ENCODE measurements at places on chromosomes 4 and X.

DNA sequence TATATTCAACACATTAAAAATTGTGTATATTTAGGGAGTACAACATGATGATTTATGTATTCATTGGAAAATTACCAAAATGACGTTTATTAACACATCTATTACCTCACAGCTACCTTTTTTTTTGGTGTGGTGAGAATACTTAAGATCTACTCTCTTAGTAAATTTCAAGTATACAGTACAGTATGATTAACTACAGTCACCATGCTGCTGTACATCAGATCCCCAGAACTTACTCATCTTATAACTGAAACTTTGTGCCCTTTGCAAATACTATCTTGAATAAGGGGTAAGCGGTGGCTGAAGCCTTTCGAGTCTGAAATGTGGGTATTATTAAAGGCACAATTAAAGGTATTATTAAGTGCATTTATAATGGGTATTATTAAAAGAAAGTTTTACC is 976 bp downstream of the PHKA1 start:
- no peak for DNase-seq

DNA sequence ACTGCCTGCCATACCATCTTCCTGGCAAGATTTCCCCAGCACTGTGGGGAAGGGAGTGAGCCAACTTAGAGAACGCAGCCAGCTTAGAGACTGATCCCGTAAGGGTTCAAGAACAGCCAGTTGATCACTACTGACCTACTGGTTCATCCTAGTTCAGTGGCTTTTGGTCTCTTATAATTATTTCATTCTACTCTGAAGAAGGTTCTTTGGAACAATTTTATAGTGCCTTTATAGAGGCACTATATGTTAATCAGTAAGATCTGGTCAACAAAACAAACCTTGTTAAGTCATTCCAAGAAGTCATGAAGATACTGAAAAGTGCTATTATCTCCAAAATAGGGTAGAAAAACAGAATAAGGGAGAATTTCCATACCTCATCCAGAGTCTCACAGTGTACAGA is 33.2 kb upstream of the ENPEP start:
- DNase-seq, result no peak

DNA sequence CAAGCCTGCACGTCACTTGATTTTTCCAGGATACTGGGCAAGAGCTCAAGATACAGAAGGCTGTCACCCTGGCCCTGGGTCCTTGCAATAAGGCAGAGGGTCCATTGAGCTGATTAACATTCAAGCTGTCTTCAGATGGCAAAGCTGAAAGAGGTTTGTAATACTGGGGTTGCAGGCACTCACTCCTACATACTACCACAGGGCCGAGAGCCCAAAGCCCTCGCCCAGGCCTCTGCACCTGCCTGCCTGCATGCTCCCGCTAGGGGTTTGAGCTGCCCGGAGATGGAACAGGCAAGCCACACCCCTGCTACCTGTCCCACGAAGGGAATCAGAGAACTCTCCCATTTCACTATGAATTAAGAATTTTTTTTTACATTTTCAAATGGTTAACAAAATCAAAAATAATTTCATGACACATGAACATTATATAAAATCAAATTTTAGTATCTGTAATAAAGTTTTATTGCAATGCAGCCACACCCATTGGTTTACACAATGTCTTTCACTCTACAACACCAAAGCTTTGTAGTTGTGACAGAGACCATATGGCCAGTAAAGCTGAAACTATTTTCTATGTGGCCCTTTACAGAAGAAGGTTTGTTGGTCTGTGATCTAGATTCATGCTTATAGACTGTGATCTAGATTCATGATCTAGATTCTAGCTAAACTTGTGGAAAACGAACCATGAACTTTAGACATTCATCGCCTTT is 530.4 kb upstream of the IGFBP7 start:
- no peak for DNase-seq

- DNase-seq, result no peak
Observed at GRCh38 chr4:75495476-75495875, 18.7 kb downstream of the RCHY1 start.

- DNase-seq, result no peak
Observed at GRCh38 chr4:121712001-121712651, 15.3 kb upstream of the ANXA5 start.

DNA sequence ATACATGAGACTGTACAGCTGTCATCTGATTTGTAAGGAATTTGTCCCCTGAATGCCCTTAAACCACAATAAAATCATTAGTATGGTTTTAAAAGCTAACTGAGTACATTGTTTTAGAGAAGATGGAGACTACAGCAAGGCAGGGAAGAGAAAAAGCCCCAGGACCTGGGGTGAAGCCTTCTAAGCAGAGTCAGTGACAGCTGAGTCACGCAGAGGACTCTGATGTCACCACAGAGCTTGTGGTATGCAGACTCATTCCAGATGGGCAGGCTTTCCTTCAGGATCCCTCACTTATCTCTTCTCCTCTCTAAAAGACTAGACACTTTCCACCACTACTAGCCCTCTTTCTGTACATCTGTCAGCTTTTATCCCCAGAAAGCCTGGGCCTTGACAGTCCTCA is 97.1 kb upstream of the ATOH1 start:
- no peak for DNase-seq

DNA sequence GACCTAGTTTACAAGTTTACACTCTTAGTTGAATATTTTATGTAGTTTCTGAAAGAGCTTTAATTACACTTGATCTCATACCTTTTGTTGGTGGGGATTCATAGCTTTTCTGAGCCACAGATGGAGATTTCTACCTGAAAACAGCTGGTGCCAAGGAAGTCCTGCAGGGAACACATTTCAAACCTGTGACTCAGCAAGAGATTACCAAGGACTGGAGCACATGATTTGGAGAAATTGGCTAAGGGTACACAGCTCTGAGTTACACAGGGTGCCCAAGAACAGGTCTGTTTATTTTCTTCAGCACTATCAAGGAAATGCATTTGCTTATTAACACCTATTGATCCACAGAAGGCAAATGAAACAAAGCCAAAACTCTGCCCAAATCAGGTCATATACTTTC is 691.5 kb downstream of the KCTD8 start:
- no peak for DNase-seq

- no peak for DNase-seq
Observed at GRCh38 chr4:83568062-83568461, 32.2 kb downstream of the GPAT3 start.

GRCh38 chrX:48802089-48802904 is 430 bp downstream of the HDAC6 start:
- peak; percentile 71 for DNase-seq

DNA sequence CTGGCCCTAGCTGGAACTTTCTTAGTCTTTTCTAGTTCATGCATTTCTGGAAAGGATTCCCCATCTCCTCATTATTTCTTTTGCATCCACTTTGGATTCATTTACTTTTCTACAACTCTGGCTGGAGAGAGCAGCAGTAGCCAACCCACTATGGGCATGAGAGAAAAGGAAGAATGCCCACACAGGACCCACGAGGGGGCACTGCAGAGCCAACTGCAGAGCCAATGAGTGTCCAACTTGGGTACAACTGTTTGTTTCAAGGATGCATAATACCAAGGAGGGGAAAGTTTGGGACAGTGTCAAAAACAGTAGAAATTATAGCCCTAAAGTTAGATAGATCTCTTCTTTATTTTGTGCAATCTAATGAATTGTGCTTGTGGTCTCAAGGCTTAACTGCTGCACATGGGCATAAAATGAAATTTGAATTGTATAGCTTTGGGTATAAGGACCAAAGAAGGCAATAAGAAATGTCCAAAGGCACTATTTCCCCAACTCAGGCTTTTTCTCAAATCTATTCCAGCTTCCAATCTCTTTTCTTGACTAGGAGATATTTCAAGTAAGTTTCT is 230.6 kb downstream of the NSUN7 start:
- no peak for DNase-seq

DNA sequence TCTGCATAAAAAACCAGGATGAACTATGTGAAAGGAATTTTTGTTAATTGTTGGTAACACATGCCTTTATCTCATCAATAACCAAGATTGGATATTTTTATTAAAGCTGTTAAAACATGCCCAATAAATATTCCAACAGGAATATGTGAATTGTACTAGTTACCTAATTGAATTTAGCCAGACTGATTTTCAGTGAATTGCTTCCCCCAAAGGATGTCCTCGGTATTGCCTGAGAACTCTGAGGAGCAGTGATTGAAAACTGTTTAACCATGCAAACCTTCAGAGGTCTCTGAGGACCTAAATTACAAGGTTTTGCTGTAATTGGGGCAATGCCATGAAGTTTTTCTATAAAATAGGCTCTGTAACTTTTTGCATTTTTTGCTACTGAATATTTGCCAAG is 66.6 kb downstream of the BLTP1 start:
- DNase-seq, result no peak

GRCh38 chrX:3252744-3253143 is 93.7 kb downstream of the MXRA5 start:
- no peak for DNase-seq

DNA sequence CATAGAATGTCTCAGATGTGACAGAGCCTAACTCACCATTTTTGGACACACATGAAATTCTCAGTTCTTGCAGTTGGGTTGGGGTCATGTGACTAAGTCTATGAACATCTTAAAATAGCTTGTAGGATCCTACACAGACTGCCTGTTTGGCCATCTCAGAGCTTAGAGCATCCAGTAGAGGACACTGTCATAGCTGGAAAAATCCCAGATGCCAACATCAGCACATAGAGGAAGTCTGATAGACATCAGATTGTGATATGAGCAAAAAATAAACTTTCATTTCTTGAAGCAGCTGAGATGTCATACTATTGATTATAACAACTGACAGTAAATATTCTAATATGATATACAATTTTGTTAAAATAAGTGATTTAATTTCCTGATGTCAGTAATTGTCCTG is 207.1 kb downstream of the TRAM1L1 start:
- DNase-seq, result no peak

- DNase-seq, result no peak
Observed at GRCh38 chr4:6972375-6972650, 62.7 kb downstream of the TBC1D14 start.

DNA sequence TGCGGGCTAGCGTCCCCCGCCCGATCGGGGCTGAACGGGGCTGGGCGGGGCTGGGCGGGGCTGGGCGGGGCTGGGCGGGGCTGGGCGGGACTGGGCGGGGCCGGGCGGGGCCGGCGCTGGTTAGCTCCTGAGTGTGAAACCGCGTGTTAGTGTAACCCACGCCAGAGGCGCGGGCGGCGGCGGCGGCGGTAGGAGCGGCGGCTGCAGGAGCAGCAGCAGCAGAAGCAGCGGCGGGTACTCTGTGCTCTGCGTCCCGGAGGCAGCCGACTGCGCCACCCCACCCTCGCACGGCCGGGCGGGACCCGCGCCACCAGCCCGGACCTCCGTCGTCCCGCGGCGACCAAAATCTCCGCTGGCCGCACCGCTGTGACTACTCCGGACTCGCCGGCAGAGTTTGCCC is 128.1 kb downstream of the LAS1L start:
- no peak for DNase-seq

GRCh38 chr4:8768357-8768999 is 103.2 kb downstream of the HMX1 start:
- no peak for DNase-seq

DNA sequence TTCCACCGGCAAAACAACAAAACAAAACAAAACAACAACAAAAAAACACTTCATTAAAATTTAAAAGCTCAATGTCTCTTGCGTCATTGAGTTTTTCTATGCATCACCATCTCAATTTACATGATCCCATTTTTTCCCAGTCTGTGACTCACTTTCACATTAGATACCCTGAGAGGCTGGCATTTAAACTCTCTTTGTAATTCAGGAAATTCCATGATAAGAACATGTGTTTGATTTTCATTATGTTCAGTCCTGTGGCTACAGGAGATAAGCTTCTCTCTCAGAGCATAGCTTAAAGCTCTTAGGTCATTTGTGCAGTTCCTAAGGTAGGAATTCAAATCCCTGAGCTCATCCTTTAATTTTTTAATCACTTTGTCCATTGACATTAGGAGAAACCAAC is 104.6 kb downstream of the NBDY start:
- DNase-seq, result no peak

DNA sequence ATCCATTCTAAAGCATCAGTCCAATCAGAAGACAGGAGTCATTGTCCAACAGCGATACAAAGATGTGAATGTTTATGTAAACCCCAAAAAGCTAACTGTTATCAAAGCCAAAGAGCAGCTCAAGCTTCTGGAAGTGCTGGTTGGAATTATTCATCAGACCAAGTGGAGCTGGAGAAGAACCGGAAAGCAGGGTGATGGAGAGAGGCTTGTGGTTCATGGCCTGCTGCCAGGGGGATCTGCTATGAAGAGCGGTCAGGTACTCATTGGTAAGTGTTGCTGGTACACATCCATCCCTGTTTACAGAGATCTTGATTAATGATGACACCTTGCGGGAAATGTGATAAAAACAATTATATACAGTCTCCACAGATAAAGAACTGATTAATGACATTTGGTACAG is 11.0 kb downstream of the INTU start:
- DNase-seq, result peak; percentile 0

DNA sequence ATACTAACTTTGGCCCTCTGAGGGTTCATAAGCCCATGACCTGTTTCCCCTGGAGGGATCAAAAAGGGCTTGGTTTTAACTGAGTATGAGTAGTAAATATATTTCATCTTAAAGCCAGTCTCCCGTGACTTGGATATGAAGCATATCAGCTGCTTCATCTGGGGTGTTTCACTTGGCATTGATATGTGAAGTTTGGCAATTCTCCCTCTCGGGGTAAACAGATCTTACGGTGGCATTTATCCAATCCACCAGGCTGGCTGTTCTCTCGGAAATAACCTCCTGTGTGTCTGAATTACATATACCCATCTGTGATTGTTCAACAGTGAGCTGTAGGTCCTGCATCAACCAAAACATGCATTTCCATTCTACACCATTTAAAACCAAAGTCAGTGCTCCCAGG is 130.7 kb downstream of the ADAM29 start:
- DNase-seq, result no peak

DNA sequence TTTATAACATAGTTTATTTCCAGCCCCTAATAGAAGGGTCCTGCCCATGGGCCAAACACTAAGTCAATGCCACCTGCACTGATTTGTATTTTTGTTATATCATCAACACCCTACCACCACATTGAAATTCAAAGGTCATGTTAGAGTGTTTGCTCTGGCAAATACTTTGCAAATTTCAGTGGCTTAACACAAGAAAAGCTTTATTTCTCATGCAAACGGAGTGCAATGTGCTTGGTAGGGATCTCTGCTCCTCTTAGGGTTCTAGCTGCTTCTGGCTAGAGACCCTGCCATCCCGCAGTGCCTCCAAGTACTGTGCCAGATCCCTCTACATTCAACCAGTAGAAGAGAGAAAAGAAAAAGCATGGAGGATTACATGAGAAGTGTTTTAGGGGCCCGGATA is 230.8 kb upstream of the TET2 start:
- DNase-seq, result no peak

- DNase-seq, result no peak
Observed at GRCh38 chr4:184165291-184165690, 52.4 kb downstream of the ENPP6 start.

GRCh38 chr4:95363966-95364365 is 184.8 kb downstream of the UNC5C start:
- no peak for DNase-seq

DNA sequence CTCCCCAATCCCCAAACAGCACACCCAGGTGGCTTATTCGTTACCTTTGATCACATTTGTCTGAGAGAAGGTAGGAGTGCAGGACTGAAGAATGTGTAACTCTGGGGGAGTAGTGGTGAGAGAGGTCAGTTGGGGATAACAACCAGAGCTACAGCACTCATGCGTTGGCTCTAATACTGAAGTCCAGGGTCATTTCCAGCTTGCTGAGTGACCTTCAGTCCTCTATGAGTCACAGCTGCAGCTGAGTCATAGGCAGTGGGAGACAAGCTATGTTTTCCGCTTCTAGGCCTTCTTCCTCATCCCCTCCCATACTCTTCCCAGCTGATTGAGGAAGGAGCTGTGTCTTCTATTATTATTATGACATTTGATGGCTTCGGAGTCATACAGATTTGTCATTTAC is 31.6 kb upstream of the CT47C1 start:
- DNase-seq, result no peak

Data from NCI-H2107 (cell line).